ENCODE measurements at places on chromosomes 1 and 21. TPM values are rescaled to one million over a fixed set of nuclear protein-coding genes. Genes with fewer than 3 reads are reported as not detected.
A peak's percentile ranks its signal among the peaks of the same experiment; 100 is the strongest.

GRCh38 chr1:23020706-23021405 is 1.6 kb downstream of the KDM1A start:
- DNase-seq: peak; percentile 9

DNA sequence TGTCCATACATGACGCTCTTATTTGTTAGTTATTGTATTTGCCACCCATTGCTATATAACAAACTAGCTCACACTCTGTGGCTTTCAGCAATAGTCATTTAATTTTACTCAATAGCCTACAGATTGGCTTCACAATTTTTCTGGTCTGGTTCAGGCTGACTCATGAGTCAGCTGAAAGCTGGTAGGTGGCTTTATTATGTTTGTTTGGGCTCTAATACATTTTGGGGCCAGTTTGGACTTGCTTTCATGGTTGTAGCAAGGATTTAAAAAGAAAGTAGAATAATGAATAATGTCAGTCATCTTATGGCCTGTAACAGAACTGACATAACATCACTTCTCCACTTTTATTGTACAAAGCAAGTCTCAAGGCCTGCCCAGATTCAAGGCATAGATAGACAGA is 338.7 kb downstream of the LRRIQ3 start:
- DNase-seq: no peak

GRCh38 chr1:183953031-183953430 is 84.5 kb downstream of the COLGALT2 start:
- DNase-seq: no peak

DNA sequence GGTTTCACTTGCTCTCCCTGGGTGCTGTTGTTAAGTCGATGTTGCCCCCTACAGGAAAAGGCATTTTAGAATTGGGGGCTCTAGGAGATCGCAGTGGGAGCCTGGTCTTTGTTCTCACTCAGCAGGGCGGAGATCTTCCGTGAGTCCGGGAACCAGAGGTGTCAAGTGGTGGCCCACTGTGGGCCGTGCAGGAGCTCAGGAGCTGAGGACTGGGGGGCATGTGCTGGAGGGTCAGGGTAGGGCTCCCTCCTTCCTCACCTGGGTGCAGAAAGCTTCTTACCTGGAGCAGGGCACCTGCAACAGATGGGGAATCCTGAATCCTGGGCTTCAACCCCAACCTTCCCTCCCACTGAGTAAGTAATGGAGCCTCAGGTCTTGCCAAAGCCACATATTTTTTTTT is 392.7 kb downstream of the NPHP4 start:
- DNase-seq: no peak

DNA sequence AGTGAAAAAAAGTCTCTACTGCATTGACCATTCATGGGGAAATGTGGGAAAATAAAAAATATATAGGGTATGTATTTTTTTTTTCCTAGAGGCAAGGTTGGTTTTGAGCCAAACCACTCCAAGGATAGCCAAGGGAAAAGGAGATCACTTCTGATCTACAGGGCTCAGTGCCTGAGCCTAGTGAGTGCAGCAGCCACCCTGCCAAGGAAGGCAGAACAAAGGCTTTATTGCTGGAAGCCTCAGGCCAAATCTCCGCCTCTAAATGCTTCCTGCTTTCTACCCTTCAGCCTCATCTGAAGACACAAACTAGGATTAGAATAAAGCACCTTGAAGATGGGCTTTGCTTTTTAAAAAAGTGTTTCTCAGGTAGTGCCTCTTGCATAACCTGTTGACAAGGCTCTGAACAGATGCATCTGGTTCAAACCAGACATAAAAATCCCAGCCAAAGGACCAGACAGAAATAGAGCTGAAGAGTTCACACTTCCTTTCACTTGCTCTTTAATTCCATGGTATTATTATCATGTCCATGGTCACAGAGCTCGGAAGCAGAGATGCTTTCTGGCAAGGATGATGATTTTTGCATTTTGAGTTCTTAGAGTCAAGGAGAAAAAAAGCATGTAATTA is 10.5 kb downstream of the C1orf115 start:
- DNase-seq: peak; percentile 56

DNA sequence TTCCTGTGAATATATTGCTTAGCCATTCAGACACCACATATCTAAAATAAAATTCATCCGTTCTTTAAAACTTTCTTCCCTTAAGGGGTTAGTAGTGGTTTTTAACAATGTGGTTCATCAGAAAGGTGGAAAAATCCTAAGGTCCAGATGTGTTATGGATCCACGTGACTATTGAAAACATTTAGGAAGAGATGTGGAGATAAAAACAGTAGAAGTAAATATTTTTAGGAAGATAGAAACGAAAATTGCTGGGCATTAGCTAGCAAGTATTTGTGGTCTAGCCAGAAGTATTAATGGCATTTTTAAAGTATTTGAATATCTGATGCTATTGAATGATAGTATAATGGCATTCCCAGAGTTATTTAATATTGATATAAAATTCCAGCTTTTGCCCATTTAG is 180.8 kb downstream of the LTN1 start:
- DNase-seq: no peak

GRCh38 chr1:10186331-10187025 is 23.9 kb upstream of the KIF1B start:
- no peak for DNase-seq

GRCh38 chr1:226738995-226739695 is at the start of gene ITPKB:
TSS of gene ITPKB (minus strand) at chr1:226739282. CDS start at chr1:226737458, 1,824 bp downstream.
- peak; percentile 87 for DNase-seq

DNA sequence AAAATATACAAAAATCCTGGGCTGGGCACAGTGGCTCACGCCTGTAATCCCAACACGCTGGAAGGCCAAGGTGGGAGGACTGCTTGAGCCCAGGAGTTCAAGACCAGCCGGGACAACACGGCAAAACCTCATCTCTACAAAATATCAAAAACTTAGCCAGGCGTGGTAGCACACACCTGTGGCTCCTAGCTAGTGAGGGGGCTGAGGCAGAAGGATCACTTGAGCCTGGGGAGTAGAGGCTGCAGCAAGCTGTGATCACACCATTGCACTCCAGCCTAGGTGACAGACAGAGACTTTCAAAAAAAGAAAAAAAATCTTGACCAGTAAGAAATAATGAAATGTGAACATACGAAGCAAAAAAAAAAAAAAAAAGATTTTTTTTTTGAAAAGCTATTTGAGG is 52.1 kb downstream of the ARID4B start:
- DNase-seq: no peak

GRCh38 chr1:247456914-247457639 is 827 bp downstream of the OR2B11 start:
- DNase-seq: no peak

DNA sequence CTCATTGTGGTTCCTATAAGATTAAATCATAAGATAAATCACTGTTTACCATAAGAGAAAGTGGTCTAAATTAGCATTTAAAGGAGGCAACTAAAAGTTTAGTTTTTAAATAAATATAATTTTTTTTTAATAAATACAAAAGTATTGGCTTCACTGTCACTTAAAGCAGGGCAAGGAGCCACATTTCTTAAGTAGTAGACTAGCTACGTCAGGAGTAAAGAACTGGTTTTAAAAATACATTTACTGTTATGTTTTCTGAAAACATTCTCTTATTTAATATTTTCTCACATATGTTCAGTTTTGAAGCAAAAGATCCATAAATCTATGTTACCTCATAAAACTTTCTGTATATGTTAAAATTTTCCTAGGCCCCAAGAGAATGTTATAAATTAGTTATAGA is 2.2 kb downstream of the ANGPTL1 start:
- DNase-seq: no peak

GRCh38 chr1:29222686-29223085 is 8.0 kb downstream of the MECR start:
- DNase-seq: no peak

- DNase-seq: no peak
These were observed 134.0 kb downstream of the KIF26B start for GRCh38 chr1:245288796-245289195.

GRCh38 chr1:182888736-182889531 is 49.8 kb downstream of the DHX9 start:
- no peak for DNase-seq

GRCh38 chr1:183652547-183653461 is at the start of gene APOBEC4:
TSS of gene APOBEC4 (minus strand) at chr1:183653316. CDS start at chr1:183648781, 4,535 bp downstream.
- DNase-seq: peak; percentile 51

DNA sequence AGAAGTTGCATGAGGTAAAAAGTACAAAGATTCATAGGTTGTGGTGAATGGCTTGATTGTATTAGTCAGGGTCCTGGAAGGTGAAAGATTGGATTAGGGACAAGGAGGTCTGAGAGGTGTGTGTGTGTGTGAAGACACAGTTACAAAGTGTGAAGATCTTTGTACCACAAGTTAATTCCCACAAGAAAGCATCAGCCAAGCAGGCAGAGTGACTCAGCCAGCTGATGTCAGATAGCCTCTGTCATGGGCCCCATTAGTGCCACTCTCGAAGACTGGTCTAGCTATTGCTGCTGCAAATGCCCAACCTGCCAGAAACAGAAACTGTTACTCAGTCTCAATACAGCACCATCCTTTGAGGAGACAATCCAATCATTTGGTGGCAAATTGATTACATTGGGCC is 96.5 kb downstream of the DTL start:
- no peak for DNase-seq

DNA sequence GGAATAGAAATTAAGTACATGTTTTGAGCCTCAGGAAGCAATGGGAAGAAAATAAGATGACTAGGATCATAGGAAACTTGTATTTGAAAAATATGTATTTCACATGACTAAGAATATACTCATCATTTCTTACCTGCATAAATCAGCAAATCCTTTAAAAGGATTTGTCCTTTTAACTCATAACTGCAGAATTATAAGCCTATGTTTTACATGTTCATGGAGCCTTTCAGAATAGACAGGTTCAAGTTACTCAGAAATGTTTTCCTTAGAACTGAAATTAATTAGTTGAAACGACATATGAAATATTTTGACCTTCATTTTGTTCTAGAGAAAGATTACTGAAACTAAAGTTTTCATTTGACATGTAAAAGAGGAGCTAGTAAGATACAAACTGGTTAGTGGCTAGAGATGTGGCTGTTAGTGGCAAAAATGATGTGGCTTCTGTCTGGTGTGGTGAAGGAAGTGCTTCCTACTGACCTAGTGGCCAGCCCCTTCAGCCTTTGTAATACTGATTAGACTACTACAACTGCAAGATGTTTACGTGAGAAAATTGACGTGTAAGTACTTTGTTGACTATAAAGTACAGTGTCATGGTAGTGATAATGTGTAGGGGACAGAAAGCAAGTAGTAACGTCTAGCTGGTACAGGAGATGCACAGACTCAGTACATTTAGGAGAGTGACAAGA is 54.7 kb downstream of the PACC1 start:
- DNase-seq: no peak

GRCh38 chr1:117582451-117582850 is 23.4 kb upstream of the TENT5C start:
- DNase-seq: no peak

GRCh38 chr1:227559499-227559898 is 3.9 kb upstream of the ZNF678 start:
- no peak for DNase-seq

GRCh38 chr21:14886001-14886400 is 178.8 kb downstream of the NRIP1 start:
- no peak for DNase-seq

- DNase-seq: no peak
These were observed 332.2 kb upstream of the USP24 start for GRCh38 chr1:55547405-55547804.

DNA sequence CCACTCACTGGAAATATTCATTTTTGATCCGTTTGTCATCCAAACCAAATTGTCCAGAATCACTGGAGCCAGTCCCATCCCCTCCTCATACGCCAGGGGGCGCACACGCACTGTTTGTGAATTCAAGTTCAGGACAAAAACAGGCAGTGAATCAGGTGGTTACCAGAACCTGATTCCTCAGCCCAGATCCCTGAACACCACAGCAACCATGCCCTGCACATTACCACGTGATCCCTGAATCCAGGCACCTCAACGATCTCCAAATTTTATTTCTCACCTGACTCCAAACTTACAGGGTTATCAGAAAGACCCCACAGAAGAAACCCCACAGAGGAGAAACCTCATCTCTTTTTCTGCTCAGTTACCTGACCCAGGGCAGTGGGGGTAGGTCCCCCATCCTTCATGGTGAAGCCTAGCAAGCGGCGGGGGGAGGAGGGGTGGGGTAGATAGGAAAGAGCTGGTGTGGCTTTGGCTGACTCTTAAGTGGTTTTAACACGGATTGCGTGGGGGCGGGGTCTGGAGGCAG is 1.4 kb upstream of the PTPRF start:
- peak; percentile 94 for DNase-seq

DNA sequence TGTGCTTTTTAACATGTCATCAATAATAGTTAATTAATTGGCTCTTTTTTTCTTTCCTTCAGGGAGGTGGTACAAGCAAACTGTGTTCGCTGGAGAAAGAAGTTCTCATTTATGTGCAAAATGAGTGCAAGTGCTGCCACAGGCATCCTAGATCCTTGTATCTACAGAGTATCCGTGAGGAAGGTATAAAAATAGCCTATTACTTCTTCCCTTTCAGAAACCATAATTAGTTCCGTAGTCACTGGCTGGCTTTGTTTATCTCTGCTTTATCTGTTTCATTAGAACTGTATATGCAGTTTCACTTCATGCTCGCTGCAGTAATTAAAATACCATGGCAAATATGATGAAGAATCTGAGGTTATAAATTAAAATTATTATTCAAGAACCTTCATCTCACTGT is 40.6 kb downstream of the EEIG2 start:
- no peak for DNase-seq

DNA sequence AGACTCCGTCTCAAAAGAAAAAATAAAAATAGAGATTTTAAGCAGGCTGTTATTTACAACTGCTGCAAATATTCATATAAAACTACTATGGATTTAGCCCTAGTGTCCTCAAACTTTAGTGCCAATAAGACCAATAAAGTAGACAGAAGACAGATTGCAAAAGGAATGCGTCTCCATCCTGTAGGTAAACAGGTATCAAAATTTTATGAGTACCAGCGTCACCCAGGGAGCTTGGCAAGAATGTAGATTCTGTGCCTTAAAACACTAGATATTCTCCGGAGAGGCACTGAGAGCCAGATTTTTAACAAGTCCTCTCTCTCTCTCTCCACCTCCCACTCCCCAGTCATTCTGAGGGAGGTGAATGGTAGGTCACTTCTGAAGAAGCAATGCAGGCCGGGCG is 18.4 kb downstream of the SMYD3 start:
- DNase-seq: no peak

DNA sequence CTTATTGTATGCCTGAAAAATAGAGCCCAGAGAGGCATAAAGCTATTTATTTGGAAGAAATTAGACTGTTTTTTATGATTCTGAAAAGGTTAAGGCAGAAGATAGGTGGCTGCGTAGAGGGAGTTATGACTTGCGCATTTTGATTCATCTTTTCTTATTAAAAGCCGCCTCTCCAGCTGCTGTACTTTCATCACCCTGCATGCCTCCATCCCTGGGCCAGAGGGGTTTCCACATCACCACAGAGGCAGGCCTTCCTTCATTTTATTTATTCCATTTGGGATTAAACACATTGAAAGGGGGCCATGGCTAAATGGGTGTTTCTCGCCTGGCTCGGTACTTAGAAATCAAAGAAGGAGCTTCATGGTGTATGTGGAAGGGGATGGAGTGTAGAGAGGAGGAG is 14.6 kb upstream of the RGS8 start:
- DNase-seq: no peak

Gene EDARADD
- not detected for total RNA-seq

Gene ATP1A4
- not detected for total RNA-seq

Gene ADARB1
- 32.0 TPM for total RNA-seq

Gene USH2A
- total RNA-seq: not detected

Gene BGLAP
- 0.19 TPM for total RNA-seq

Gene HSPG2
- total RNA-seq: 1,997 TPM

Gene GNG12
- total RNA-seq: 256 TPM

Gene CHIA
- not detected for total RNA-seq

Gene PM20D1
- 0.05 TPM for total RNA-seq

Gene TACSTD2
- 43.9 TPM for total RNA-seq

All from dermis blood vessel endothelial cell (primary cell).